ENCODE measurements at places on chromosomes 4 and X.

DNA sequence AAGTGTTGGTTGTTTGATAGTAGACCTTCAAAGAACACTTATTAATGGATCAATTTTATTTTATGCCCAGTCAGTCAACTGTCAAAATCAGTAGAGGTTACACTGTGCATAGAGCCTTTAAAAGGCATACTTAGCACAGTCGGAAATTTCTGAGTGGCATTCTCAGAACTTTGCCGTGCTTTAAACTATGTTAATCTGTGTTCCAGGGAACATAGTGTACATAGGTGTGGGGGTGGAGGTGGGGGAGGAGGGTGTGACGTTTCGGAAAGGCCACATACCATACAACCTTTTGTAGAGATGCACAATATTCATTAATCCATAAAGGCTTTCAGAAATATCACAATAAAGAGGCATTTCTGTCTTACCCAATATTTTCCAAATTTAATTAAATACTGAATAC is 75.8 kb downstream of the RS1 start:
- DNase-seq: no peak

DNA sequence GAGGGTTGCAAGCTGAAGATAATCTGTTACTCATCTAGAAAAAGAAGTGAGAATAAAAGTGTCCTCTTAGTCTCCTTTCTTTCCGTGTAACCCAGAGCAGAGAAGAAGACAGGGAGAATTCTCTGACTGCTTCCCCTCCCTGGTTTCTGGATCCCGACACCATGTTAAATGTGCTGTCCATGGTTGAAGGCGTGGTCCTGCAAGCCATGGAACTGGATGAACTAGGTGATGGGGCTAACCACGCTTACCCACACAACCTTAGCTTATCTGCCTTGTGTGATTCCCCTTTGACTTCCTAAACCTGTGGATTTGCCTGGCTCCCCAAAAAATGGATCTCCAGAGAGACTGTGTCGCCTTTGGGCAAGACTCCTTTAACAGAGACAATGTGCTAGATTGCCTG is 907.6 kb downstream of the FSTL5 start:
- no peak for DNase-seq

DNA sequence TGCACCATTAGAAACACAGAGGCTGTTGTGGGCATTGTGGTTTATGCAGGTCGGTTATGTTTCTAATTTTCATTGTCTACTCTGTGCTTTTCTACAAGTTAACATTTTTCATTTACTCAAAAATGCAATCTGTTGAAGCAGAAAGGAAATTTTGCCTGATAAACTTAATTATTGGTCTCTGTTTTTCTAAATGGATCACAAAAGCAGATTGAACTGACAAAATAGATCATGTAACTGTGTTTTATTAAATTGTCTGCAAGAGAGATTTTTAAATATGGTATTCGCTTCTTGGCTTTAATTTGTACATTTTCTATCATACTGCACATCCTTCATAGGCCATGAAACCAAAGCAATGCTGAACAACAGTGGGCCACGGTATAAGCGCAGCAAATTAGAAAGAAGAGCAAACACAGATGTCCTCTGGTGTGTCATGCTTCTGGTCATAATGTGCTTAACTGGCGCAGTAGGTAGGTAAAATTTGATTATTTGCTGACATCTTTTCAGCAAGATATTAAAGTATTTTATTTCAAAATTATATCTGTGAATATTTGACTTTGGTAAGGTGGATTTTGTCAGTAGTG is 50.6 kb downstream of the ATP10D start:
- no peak for DNase-seq

DNA sequence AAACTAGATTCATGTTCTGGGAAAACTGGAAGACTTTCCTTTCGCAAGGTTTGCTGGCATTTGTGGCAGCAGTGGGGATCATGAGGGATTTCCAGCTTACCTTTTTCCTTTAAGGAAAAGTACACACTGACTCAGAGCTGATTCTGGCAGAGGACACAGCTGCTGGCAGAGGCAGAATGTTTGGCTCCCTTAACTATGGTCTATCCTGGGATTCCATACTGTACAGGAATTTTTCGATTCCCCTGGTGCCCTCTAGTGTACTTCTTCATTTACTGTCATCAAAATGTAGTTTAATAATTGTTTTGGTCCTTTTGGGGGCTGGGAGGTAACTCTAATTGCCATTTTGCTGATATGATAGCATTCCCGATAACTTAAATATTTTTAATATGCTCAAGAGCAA is 152.7 kb downstream of the GABRG1 start:
- DNase-seq: no peak

DNA sequence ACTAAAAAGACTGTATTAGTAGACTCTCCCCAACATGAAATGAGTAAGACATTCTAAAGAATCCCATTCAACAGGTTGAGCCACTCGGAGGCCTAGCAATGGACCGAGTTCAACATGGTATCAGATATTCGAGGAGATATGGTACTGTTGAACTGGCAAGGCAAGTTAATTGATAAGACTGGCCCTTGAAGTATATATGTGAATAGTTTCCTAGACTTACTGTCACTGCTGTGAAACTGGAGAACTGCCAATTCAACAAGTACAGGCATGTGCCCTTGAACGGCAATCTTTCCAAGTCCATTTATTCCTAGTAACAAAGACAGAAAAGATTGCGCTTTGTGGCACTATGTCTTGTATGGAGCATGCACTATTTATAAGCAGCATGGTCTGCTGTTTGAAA is 24.4 kb downstream of the FAT1 start:
- no peak for DNase-seq

DNA sequence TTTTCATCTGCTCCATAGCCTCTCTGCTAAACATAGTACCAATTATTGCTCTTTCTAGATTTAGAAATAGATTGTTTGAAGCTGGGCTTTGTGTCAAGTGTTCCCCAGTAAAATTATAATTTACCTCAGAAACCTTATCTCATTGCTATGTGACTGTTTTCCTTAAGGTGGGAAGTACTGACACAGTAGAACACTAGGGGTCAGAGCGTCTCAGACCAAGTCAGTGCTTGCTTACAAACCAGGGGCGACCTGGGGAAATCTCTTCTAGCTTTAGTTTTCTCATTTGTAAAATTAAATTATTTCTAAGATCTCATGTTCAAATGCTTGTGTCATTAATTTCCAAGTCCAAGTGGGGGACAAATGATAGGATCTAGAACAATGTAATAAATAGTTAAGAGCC is 360.4 kb downstream of the RAPGEF2 start:
- no peak for DNase-seq

DNA sequence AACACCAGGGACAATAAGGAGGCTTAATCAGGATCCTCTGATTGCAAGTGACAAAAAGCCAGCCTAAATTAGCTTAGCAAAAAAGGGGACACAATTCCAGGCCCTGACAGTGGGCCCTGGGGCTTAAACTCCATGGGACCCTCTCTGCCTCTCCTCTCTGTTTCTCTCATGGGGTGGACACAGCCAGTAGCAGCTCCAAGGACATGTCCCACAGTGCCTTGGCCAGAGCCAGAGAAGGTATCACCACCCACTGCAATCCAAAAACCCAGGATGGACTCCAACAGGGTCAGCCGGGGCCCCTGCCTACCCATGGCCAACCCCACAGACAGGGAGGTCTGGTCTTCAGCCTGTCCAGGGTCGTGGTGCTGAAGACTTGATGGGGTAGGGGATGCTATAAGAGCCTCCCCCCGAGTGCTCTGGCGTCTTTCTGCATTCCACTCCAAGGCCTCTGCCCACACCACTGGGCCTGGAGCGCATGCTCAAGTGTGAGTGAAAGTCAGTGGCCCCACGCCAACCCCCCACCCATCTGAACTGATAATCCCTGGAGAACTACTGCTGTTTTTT is 19.7 kb upstream of the PPP2R2C start:
- no peak for DNase-seq

- DNase-seq: no peak
Observed at GRCh38 chrX:9707306-9708033, 58.2 kb downstream of the GPR143 start.

- no peak for DNase-seq
Observed at GRCh38 chrX:72060196-72060920, 71.4 kb downstream of the RTL5 start.

- no peak for DNase-seq
Observed at GRCh38 chr4:47543331-47543730, 58.3 kb downstream of the ATP10D start.

DNA sequence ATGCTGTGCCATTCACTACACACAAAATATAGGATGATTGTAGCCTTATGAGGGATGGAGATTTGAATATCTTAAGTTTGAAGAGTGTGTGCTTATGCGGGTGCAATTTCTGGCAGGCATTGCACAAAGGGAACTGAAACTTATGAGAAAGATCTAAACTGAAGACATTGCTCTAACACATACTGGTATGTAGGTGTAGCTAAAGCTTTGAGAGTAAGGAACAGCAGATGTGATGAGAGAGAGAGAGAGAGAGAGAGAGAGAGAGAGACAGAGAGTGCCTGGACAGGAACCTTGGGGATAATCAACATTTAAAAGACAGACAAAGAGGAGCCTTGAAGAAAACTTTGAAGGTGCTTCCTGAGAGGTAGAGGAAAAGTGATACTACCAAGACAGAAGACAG is 379.7 kb downstream of the SPRY1 start:
- no peak for DNase-seq

- DNase-seq: no peak
Observed at GRCh38 chrX:95330292-95330691, 1354.3 kb upstream of the DIAPH2 start.

DNA sequence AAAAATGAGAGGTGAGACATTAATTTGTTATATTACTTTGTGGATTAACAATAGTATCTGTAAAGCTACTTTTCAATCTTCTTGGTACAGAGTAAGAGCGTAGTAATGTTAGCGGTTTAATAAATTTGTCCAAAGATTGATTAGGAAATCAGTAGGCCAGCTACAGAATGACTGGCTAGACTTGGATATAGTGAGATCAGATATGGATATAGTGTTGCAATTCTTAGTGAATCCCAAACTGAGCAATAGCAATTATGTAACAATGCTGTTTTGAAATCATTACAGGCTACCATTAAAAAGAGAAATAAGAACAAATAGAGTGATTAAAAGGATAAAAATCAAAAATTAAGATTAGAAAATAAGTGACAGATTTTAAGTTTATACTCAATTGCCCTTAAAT is 847 bp upstream of the UGT2A2 start:
- DNase-seq: no peak

GRCh38 chrX:130878350-130879341 is 24.4 kb downstream of the ENOX2 start:
- DNase-seq: no peak

- DNase-seq: no peak
Observed at GRCh38 chr4:76690906-76691275, 207.1 kb downstream of the SOWAHB start.

DNA sequence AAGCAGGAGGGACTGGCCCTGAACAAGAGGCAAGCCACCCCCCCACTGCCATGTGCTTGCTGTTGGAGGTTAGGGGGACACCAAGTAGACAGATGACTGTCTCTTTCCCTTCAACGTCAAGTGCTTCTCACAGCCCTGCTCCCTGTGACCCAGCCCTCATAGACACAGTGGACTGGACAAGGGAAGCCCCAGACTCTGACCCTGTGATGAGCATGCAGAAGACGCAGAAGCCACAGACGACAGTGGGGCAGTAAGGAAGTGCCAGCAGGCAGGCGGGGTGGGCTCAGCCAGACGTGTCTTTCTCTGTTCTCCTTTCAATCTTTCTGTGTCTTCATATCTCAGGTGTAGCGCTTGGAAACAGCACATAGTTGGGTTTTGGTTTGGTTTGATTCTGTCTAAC is 2.4 kb upstream of the L1CAM start:
- no peak for DNase-seq

- DNase-seq: no peak
Observed at GRCh38 chr4:120870279-120870673, 52.2 kb downstream of the PRDM5 start.

DNA sequence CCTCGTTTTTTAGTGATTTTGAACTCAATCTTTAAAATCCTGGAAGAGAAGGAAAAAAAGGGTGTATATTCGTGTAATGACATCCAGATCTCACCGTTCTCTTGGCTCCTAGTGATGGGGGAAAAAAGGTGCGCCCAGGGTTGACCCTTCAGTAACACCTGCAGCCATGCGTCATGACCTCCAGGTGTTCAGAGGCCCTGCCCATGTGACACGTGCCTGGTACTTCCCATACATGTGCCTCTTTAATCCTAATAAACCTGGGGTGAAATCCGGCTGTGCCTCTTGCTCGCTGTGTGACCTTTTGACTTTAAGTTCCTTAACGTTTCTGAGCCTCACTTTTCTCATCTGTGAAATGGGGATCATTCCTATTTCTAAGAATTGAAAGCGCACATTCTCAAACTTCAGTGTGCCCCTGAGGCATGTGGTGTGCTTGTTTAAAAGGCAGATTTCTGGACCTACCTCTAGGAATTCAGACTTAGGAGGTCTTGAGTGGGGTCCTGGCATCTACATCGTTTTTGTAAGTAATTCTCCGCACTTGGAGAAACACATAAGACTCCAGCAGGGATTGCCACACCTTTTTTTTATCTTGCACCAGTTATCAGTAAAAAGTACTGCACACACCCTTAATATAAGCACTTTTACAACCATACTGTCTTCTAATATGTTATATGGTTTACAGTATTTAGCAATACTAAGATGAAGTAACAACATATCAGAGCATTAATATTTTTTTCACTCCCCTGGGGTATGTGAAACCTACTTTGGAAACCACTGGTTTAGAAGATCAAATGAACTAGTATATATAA is 90.1 kb downstream of the RELL1 start:
- DNase-seq: no peak

- DNase-seq: no peak
Observed at GRCh38 chrX:100405424-100405823, 4.6 kb downstream of the PCDH19 start.

GRCh38 chr4:122742933-122743829 is 10.7 kb downstream of the BBS12 start:
- no peak for DNase-seq

DNA sequence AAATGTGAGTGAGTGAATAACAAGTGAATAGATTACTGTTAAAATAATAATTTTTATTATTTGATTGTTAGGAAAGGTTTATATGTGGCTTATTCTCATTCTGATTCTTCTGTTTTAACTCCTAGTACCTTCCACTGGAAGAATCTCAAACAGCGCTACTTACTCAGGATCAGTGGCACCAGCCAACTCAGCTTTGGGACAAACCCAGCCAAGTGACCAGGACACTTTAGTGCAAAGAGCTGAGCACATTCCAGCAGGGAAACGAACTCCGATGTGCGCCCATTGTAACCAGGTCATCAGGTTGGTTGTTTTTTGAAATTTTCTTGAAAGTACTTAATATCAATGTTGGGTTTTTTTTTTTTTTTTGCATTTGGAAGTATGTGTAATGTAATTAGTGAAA is 117.6 kb upstream of the BMPR1B start:
- DNase-seq: no peak

GRCh38 chr4:88756149-88756548 is 58.5 kb upstream of the NAP1L5 start:
- DNase-seq: no peak

DNA sequence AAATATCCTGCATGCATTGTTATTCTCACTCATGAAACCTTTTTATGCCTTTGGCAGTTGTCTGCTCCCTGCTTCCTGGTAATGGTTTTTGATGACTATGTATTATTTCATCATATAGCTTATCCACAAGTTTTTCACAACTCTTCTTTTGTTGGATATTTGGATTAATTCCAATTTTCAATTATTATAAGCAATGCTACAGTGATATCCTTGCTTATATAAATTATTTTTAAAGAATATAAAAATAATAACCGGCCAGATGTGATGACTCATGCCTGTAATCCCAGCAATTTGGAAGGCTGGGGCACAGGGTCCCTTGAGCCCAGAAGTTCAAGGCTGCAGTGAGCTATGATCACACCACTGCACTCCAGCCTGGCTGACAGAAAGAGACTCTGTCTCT is 47.0 kb downstream of the ASIC5 start:
- DNase-seq: no peak

GRCh38 chr4:106694232-106694631 is 325.7 kb upstream of the GIMD1 start:
- DNase-seq: no peak
